Lung (tissue), 17 donors: ENCODE measurements at places on chromosomes 5 and 9.

DNA sequence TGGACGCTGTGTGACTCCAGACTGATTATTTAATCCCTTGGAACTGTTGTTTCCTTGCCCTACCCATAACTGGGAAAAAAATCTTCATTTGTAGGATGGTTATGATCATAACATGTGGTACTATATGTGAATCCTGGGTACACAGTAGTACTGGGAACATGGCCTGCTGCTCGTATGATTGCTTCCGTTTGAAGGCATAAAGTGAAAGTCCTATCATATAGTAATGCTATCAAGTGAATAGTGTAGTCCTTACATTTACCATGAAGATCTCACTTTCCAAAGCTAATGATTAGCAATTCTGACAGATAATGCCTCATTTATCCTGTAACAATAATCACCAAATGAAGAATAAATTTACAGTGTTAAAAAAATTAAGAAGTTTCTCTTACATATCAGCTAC is 53.2 kb downstream of the MEF2C start:
- DNase-seq, result no peak

DNA sequence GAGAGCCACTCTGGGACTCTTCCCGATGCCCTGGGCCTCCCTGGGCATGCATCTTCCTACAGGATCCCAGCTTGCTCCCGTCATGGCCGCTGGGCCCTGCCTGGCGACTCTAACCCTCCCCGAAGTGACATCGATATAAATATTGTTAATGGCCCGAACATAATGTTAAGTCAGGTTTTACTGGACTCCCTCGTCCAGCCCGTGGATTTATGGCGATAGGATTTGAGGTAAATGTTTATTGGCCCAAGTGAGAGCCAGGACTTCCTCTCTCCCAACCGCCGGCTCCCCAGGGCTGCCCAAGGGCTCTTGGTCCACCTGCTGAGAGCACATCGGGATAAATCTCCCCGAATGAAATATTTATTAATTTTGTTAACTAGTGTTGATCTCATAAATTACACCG is 246.3 kb downstream of the PBX3 start:
- no peak for DNase-seq

GRCh38 chr5:124602925-124603650 is 143.4 kb downstream of the ZNF608 start:
- DNase-seq, result no peak

- no peak for DNase-seq
Observed at GRCh38 chr5:96036301-96036700, 74.7 kb upstream of the ELL2 start.

- DNase-seq, result no peak
Observed at GRCh38 chr5:7374186-7374585, 21.8 kb upstream of the ADCY2 start.

- DNase-seq, result no peak
Observed at GRCh38 chr9:69003051-69003450, 10.9 kb downstream of the PRKACG start.

DNA sequence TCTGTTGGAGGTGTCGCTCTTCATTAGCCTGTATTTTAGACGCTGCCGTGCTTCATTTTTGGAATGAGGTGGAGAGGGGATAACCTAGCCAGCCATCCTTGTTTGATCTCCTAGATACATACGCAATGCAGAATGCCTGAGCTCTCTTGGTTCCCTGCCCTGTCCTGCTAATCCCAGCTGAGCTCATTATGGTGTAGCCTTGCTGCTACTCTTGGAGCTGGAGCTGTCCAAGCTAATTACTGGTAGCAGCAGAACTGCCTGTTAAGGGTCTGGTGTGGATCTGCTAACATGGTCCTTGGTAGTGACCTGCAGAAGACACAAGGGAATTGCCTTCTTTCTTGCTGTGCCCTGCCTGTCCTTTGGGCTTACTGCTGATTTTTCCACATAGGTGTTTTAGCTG is 207.9 kb downstream of the CNTLN start:
- DNase-seq, result no peak

GRCh38 chr5:61332358-61332749 is 296 bp downstream of the ZSWIM6 start:
- DNase-seq, result no peak

DNA sequence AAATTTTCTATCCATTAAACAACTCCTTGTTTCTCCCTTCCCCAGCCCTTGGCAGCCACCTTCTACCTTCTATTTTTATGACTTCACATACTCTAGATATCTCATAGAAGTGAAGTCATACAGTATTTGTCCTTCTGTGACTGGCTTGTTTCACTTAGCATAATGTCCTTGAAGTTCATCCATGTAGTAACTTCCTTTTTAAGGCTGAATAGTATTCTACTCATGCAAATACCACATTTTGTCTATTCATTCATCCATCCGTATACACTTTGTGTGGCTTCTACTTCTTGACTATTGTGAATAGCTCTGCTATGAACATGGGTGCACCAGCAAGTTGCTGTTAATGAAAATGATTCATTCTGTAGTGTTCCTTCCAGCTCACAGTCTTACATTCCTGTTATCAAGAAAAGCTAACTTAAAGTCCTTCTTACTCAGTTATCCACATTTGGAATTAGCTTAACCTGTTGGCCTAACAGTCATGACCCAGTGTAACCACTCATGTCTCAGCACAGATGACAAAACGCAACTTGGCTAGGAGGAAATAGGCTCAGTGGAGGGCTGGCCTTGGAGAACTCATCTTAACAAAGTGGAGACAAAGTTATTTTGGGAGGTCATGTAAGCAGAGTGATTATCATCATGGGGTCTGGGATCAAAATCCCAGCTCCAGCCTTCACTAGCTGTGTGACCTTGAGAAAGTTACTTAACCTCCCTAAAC is 129.7 kb upstream of the MAP3K1 start:
- DNase-seq, result no peak

DNA sequence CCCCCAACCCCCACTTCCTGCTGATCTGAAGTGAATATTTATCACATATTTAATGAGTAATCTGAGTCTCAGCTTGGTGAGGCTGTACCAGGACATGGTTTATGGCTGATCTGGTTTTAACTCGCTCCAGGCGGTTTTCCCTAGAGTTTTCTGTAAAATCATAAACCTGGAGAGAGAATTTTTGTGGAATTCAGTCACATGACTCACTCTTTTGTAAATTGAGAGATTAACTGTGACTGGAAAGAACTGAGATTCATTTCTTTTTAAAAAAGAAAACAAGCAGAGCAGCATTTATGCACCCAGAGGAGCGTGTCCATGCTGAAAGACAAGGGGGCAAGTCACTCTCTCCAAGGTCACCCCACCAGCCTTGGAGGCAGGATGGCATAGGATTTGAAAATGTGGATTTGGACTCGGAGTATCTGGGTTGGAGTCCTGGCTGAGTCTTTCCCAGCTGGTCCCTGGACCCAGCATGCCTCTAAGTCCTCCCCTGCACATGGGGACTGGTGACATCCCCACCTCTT is 81.8 kb downstream of the ZNF618 start:
- peak; percentile 64 for DNase-seq
